ENCODE measurements at places on chromosomes 5 and 9.

GRCh38 chr9:86792136-86792535, 155.2 kb downstream of the GAS1 start:
- no peak for DNase-seq

GRCh38 chr5:24407466-24407865, 237.3 kb downstream of the CDH10 start:
- DNase-seq = no peak

DNA sequence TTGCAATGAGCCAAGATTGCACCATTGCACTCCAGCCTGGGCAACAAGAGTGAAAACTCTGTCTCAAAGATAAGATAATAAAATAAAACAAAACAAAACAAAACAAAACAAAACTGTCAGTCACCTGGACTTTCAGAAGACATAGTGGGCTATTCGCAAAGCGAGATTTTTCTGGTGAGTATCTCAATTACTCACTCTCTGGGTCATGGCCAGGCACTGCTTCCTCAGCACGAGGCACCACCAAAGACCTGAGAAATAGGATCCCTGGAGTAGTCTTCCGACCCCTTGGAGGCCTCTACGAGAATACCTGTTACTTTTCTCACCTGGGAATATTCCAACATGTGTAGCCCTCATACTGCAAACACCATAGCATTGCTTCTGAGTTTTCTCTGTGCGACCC, 201.7 kb upstream of the ZNF618 start:
- no peak for DNase-seq

DNA sequence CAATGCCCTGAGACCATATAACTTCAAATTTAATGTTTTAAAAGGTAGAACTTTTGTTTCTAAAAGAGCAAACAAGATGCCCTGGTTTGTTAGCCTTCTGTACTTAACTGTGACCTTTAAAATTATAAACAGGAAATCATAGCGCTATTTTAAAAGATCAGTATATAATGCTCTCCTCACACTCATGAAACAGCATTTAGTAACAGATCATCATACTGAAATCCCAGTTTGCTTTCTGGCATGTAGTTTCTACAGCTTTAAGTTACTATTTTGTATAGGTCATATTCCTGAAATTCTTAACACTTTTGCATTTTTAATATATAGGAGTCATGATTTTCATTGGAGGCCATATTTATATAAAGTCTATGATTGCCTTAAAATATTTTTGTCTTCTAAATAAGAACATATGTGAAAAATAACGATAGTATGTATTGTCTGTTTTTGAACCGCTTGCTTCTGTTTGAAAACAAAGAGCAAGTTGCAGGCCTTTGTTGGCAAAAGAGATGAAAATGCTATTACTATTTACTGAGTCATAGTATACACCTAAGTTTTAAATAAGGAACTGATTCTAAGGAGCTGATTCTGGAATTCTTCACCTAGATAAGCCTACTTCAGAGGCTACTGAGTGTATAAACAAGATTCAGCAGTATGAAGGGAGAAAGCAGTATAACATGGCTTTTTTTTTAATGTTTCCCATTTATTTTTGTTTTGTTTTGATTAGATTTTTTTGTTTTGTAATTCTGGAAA, 20.5 kb downstream of the SRFBP1 start:
- DNase-seq = no peak

GRCh38 chr9:107464516-107464915, 25.1 kb downstream of the KLF4 start:
- no peak for DNase-seq

DNA sequence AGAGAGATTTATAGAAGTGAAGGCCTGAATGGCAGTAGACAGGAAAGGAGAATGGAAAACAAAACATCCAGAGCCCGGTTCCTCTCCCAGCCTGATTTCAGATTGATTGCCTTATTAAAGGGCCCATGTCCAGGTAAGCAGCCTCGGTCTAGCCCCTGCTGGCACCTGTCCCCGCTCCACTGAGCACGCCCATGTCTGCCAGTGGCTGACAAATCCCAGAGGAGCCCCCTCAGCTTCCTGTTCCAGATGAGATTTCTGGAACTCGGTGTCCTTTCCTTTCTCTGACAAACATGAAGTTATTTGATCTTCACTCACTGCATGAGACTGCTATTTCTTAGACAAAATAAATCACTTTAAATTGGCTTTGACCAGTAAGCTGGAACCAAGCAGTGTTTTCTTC, 187.0 kb upstream of the ADCY2 start:
- no peak for DNase-seq

- no peak for DNase-seq
Measured at GRCh38 chr9:116345817-116346216, 192.2 kb downstream of the PAPPA start.

Measured in heart left ventricle (tissue), 16 donors.